ENCODE measurements at places on chromosomes 3 and 15.

- no peak for DNase-seq
Observed at GRCh38 chr3:20450611-20451010, 264.6 kb upstream of the SGO1 start.

DNA sequence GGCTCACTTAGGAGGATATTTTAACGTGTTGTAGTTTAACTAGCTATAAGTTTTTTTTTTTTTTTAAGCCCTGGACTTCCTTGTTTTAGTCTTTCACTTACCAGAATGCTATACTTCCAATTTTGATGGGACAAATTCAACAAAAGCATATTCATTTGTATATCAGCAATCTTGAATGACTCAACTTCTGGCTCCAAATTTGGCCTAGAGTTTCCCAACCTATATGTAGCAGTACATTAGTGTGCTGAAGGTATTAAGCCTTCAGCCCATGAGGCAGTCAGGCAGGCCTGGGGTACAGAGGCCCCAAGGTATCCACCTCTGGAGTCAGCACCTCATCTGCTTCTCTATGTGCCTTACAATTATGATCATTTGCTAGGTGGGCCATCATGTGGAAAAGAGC is 5.9 kb downstream of the PBRM1 start:
- no peak for DNase-seq

- no peak for DNase-seq
Observed at GRCh38 chr15:53129121-53129904, 339.2 kb upstream of the ONECUT1 start.

- no peak for DNase-seq
Observed at GRCh38 chr3:23748398-23749110, 57.2 kb upstream of the UBE2E1 start.

- DNase-seq = no peak
Observed at GRCh38 chr3:38128303-38128655, 8.6 kb downstream of the ACAA1 start.

DNA sequence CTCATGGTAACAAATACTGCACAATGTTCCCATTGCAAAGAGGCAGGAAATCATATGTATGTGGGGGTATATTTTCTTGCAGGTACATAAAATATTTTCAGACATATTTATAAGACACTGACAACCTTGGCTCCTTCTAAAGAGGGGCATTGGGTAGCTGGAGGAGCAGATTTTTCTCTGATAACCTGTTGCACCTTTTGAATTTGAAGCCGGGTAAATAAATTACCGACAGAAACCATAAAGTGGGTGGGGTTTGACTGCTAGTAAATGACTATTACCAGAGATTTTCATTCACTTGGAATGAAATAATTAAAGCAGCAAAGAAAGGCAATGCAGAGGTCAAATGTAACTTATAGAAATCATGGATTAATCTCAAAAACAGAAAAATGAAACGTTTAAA is 19.2 kb downstream of the LHFPL4 start:
- no peak for DNase-seq

GRCh38 chr3:152466784-152467183 is 198.1 kb downstream of the MBNL1 start:
- DNase-seq = peak; percentile 36

- DNase-seq = peak; percentile 24
Observed at GRCh38 chr3:178671791-178672190, 135.6 kb downstream of the KCNMB2 start.

GRCh38 chr15:46079046-46079445 is 444.2 kb downstream of the SQOR start:
- no peak for DNase-seq

DNA sequence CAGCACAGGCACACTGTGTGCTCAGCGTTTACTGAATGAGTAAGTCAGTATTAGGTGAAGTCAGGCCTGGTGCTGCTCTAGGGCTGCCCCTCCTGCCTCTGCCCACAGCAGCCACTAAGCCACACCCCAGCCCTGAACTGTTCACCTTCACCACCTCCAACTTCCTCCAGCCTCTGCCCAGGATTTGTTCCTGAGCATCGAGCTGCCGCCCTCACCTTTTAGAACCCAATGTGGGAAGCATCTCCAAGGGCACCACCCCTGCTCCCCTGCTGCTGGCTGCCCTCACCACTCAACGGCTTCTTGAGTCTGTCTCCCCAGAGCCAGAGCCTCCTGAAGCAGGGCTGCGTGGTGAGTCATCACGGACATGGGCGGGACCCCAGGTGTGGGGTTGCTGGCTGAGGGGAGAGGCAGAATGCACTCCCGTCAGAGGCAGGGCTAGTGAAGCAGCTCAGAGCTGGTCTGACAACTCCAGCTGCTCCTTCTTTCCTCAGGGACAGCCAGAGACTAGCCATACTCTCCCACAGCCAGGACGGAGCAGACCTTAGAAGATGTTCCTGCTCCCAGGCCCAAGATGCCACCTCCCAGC is 5.8 kb downstream of the HYAL2 start:
- DNase-seq = no peak
